ENCODE measurements at places on chromosomes 13 and 19.
A peak's percentile ranks its signal among the peaks of the same experiment; 100 is the strongest.

DNA sequence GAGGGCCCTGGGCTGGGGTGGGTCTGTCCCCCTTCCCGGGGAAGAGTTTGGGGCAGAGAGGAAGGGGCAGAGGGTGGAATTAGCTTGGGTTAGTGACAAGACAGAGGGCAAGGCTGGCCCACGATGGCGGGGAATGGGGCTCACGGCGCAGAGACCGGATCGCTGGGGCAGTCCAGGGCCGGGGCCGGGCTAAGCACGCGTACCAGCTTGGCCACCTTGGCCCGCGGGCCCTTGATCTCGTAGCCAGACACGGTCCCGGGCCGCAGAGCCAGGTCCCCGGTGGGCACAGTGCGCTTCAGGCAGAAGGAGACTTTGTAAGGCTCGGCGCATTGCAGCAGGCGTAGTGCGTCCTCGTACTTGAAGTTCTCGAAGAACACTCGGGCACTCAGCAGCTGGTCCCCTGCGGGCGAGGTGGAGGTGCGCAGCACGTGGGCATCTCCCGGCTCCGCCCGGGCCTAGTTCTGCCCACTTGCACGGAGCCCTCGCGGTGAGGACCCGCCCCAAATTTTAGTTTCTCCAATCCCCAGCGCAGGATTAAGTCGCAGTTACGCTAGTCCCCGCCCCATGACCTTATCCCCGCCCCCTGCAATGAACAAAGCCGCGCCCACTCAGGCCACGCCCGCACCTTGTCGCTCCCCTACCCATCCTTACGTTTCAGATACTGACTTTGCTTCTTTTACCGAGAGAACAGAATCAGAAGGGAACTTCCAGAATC, 8.6 kb upstream of the HIPK4 start:
- DNase-seq: peak; percentile 78

DNA sequence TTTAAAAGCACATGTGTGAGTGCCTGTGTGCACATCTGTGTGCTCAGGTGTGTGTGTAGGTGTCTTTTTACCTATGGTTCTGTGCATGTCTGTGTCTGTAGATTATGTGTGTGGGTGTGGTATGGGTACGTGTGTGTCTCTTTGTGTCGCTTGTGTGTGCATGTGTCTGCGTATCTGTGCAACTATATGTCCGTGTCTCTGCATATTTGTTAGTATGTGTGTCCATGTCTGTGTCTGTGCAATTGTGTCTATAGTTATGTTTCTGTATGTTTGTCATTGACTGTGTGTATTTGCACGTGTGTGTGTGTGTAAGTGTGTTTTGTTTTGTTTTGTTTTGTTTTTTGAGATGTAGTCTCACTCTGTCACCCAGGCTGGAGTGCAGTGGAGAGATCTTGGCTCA, 7.3 kb upstream of the KCTD15 start:
- no peak for DNase-seq

- no peak for DNase-seq
Observed at GRCh38 chr13:37495046-37495445, 103.5 kb downstream of the POSTN start.

GRCh38 chr13:94542917-94543316, 53.0 kb downstream of the TGDS start:
- no peak for DNase-seq

DNA sequence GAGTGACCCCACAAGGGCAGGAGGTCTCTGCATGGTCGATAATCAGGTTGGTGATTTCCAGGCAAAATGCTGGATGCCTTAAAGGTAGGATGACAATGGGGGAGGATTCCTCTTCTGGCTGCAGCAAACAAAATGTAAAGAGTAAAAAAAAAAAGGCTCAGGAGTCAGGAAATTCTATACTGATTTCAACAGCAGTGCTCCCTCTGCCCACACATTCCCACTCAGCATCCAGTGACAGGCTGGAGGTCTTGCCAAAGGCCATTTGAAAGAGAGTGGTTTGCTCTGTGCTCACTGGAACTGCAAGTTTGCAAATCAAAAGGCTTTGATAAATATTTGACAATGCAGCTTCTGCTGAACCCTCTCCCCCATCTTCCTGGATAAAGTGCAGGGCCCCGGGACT, 135.4 kb downstream of the TNFRSF19 start:
- DNase-seq: no peak

DNA sequence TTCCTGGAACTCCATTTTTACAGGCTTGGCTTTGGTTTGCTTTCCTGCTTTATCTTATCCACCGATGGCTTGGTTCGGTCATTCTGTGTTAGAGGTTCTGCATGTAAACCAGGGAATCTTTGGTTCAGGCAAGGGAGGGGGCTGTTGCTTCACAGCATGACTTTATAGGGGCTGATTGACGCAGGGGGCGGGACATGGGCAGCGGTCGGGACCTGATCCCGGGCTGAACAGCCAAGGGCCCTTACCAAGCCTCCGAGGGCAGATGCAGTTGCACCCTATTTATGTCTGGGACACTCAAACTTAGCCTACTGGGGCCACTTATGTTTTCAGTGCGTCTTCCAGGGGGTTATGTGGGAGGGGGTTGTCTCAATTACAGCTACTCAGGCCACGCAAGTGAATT, 312.4 kb downstream of the ZNF536 start:
- DNase-seq: no peak

DNA sequence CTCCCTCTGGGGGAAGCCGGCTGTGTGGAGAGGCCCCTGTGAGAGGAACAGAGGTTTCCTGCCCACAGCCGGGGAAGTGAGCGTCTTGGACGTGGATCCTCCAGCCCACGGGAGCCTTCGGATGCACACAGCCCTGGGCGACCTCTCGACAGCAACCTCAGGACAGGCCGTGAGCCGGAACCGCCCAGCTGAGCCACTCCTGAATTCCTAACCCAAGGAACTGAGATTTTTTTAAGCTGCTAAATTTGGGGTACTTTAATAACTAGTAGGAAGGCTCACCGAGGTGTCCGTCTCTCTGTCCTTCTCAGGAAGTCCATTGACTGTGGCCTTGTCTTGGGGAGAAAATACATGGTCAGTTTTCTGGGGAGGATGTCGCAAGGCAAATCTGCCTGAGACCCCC, 9.1 kb downstream of the LAIR1 start:
- no peak for DNase-seq

DNA sequence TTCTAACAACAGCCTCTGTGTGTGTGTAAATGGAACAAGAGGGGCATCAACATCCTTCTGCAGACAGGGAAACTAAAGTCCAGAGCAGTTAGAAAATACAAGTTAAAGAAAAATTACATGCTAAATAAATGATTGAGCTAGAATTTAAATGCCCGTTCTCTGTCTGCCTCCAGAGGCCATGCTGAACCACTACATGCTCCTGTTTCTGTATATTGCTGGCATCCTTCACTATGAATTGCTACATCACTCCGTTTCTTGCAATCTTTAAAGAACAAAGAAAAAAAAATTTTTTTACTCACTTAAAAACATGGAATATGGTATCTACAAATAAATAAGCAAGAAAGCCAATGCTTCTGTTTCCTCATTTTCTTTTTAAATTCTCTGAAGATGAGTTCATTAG, 47.9 kb downstream of the DCT start:
- DNase-seq: no peak

GRCh38 chr13:67147342-67148133, 82.6 kb downstream of the PCDH9 start:
- no peak for DNase-seq

GRCh38 chr13:39586151-39586550, 16.8 kb downstream of the LHFPL6 start:
- DNase-seq: no peak

- no peak for DNase-seq
Observed at GRCh38 chr13:38167164-38167822, 182.4 kb upstream of the UFM1 start.

- DNase-seq: no peak
Observed at GRCh38 chr19:39546599-39546998, 6.6 kb upstream of the EID2 start.

DNA sequence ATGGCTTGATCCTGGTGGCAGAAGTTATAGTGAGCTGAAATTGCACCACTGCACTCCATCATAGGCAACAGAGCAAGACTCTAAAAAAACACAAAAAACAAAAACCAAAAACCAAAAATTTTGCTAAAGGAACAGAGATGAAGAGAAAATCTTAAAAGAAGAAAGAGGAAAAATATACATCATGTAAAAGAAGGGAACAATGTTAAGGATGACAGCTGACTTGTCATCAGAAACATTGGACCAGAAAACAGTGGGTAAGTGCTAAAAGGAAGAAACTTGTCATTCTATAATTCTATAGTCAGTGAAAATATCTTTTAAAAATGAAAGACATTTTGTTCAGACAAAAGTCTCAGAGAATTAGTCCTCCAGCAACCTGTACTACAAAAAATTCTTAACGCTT, 93.8 kb downstream of the WASF3 start:
- DNase-seq: no peak

GRCh38 chr13:80989747-80990146, 648.8 kb upstream of the SPRY2 start:
- DNase-seq: no peak

DNA sequence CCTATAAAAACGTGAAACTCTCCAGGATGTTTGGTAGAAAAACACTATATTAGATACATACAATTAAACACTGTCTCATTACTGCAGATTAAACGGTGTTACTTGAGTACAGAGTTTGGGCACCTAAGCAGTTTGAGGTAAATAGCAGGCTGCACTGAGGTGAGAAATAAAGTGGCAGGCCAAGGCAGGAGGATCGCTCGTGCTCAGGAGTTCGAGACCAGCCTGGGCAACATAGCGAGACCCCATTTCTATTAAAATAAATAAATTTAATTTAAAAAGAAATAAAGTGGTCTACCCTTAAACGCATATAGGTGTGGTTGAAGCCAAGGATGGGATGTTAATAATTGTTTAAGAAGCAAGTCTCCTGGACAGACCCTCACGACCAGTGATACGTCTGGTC, 1.2 kb downstream of the PSPC1 start:
- no peak for DNase-seq

GRCh38 chr13:52638666-52639328, 3.4 kb upstream of the HNRNPA1L2 start:
- no peak for DNase-seq

DNA sequence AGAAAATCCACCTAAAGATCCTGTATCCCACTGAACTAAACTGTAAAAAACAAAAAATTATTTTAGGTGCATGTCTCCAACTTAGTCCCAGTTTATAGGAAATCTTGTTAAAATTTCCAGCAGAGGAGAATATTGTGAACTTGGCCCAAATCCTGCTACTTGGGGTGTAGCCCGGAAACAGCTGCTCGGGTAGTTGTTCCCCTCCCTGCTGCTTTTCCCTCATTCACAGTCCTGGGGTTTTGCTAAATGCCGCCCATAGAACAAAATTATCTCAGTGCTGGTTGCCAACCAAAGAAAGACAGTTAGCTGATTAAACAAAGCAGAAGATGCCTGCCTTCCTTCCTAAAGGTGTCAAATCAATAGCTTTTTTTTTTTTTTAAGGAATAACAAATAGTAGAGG, 330.5 kb upstream of the KLF12 start:
- DNase-seq: no peak

Data from stimulated activated CD4-positive, alpha-beta T cell treated with anti-CD3 and anti-CD28 coated beads, Interleukin-1b, Interleukin-23, amount 100 ng/mL, for 48 hours (primary cell).